ENCODE measurements at places on chromosomes 3 and 15. TPM values are rescaled to one million over a fixed set of nuclear protein-coding genes. Genes with fewer than 3 reads are reported as not detected.

Gene FOXP1
- 33.3 TPM for total RNA-seq

Gene FBLN2
- 4.7 TPM for total RNA-seq

Gene SLC28A1
- total RNA-seq = not detected

Gene VPS33B
- 10.5 TPM for total RNA-seq

Gene WDR49
- 1.1 TPM for total RNA-seq

Gene CLDN16
- 0.26 TPM for total RNA-seq

Gene SUSD5
- total RNA-seq = not detected

Gene SH2D7
- total RNA-seq = not detected

Gene PPM1L
- total RNA-seq = 3.2 TPM

Gene RPL39L
- 23.4 TPM for total RNA-seq

Gene SOX2
- total RNA-seq = 15.4 TPM

Gene ALS2CL
- total RNA-seq = 240 TPM

Gene ISLR
- 0.53 TPM for total RNA-seq

Gene TMEM108
- total RNA-seq = not detected

Gene BNC1
- 74.2 TPM for total RNA-seq

Gene MB21D2
- 9.6 TPM for total RNA-seq

Gene IMPG2
- total RNA-seq = 0.13 TPM

Gene COMMD4
- 63.9 TPM for total RNA-seq

Gene RETNLB
- total RNA-seq = not detected

Gene CELSR3
- 1.1 TPM for total RNA-seq

Gene ZNF385D
- under 0.01 TPM for total RNA-seq

Gene SNX33
- total RNA-seq = 15.0 TPM

Gene CCDC54
- not detected for total RNA-seq

Gene COL7A1
- 147 TPM for total RNA-seq

Gene SOX14
- total RNA-seq = not detected

Gene FEZF2
- not detected for total RNA-seq

Gene CPEB1
- total RNA-seq = under 0.01 TPM

Gene SLC24A5
- not detected for total RNA-seq

Gene DBR1
- total RNA-seq = 17.9 TPM

Gene UQCC5
- 0.79 TPM for total RNA-seq

Gene DUOXA2
- not detected for total RNA-seq

Gene CCDC80
- 8.2 TPM for total RNA-seq

Gene MEX3B
- total RNA-seq = 0.79 TPM

Gene HHLA2
- not detected for total RNA-seq

Gene SCAMP5
- total RNA-seq = 1.3 TPM

Gene TRIM59
- 5.8 TPM for total RNA-seq

Gene ECE2
- not detected for total RNA-seq

Gene SPTBN5
- 0.53 TPM for total RNA-seq

All from bronchial epithelial cell (primary cell).